NCI-H1105 treated with DMSO at 0.1 percent for 48 hours (cell line): ENCODE measurements at places on chromosomes 6 and 20.

- no peak for DNase-seq
Measured at GRCh38 chr6:128271011-128271410, 249.4 kb downstream of the PTPRK start.

- DNase-seq: no peak
Measured at GRCh38 chr20:34459209-34459897, 56.9 kb upstream of the DYNLRB1 start.

DNA sequence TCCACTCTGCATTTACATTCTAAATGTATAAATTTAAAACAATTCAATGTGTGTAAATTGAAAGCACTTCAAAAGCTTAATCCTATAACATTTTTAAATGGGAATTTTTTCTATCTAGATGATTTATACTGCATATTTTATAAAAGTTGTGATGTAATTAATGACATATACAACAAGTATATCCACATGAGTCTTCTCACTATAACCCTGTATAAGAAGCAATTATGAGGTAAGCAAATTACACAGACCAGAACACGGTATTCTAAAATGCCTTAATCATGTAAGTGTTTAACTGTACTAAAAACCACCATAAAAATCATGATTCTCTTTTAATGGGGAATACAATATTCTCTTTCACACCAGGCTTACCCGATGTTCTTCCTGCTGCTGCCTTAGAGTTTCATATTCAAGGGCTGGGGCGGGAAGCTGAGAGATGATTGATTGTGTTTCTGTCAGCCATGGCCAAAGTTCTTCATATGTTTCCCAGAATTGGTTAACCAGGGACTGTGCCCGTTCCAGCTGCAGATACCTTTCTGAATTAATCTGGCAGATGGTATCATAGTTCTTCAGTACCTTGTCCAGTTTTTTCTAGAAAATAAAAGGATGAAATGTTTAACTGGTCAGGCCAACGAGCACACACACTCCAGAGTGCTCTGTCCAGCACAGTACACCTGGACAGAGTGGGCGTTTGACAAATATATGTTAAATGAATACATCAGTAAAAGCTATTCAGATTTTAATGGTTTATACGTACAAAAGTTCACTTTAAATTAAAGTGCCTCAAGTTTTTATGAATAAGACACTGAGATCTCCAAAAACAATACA, 127.4 kb downstream of the DST start:
- DNase-seq: peak; percentile 62

DNA sequence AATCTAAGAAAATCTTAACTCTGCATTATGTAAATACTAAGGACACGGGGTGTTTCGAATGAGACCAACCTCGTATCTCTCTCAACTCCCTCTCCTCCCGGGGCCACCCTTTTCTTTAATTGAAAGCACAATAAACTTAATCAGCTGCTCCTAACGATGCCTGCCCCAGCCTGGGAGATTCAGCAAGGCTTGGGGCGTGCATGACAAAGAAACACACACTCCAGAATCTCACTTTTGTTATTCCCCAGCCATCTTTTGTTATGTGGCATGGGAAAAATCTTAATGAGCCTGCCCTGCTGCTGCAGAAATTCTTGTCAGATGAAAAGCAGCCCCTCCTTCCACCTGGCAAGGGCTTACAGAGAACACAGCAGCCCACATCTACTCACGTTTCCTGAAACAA, 117.4 kb downstream of the TTLL2 start:
- DNase-seq: peak; percentile 76

DNA sequence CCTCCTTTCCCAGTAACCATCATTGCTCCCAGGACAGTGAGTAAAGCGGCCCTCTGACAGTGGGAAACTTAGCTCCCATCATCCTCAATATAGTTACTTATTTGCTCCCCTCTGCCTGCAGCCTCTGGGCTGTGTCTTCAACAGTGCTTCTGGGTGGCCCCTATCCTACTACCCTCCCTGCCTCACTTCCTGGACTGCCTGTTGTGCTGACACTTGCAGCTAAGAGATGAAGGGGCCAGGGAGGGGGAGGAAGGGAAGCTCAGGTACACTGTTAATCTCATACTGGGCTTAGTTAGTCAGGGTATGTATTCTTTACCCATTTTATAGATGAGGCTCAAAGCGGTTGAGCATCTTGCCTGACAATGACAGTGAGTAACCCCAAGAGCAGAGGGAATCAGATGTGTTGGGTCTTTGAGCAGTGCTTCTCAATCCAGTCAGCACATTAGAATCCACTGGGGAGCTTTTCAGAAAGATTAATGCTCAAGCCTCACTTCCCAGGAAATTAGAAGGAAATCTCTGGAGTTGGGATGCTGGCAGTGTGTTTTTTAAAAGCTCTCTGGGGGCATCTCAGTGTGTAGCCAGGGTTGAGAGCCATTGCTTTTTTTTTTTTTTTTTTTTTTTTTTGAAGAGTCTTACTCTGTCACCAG, 27.1 kb upstream of the KCNK5 start:
- no peak for DNase-seq

GRCh38 chr6:165985806-165986299, 181.8 kb downstream of the TBXT start:
- DNase-seq: no peak

DNA sequence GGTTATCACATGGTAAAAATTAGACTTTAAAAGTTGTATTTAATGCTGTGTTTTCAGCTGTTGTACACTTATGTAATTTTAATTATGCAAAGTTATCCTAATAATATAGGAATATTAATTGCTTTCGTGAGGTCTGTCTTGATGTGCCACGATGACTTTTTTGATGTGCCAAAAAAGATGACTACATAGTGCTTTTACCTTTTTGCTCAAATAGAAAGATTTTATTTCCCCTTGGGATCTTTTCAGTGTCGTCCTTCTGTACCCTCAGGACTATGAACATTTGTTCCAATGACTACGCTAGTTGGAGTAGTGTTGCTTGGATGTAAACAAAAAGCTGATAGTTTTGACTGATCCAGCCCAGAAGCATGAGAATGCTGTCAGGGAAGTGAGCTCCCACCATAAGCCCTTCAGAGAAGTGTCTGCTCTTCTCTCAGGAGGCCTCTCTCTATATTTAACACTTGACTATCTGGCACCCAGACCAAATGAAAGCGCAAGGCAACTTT, 1.2 kb upstream of the CD164 start:
- DNase-seq: no peak

- DNase-seq: no peak
Measured at GRCh38 chr6:139926711-139927110, 552.3 kb upstream of the CITED2 start.

- no peak for DNase-seq
Measured at GRCh38 chr20:22652681-22653588, 68.6 kb upstream of the FOXA2 start.

GRCh38 chr20:22248051-22248667, 336.2 kb downstream of the FOXA2 start:
- peak; percentile 9 for DNase-seq
